ENCODE measurements at places on chromosomes 7 and 10.

- no peak for DNase-seq
Measured at GRCh38 chr7:158760936-158761335, 56.3 kb upstream of the NCAPG2 start.

- DNase-seq, result no peak
Measured at GRCh38 chr10:114051714-114052113, 8.0 kb downstream of the ADRB1 start.

DNA sequence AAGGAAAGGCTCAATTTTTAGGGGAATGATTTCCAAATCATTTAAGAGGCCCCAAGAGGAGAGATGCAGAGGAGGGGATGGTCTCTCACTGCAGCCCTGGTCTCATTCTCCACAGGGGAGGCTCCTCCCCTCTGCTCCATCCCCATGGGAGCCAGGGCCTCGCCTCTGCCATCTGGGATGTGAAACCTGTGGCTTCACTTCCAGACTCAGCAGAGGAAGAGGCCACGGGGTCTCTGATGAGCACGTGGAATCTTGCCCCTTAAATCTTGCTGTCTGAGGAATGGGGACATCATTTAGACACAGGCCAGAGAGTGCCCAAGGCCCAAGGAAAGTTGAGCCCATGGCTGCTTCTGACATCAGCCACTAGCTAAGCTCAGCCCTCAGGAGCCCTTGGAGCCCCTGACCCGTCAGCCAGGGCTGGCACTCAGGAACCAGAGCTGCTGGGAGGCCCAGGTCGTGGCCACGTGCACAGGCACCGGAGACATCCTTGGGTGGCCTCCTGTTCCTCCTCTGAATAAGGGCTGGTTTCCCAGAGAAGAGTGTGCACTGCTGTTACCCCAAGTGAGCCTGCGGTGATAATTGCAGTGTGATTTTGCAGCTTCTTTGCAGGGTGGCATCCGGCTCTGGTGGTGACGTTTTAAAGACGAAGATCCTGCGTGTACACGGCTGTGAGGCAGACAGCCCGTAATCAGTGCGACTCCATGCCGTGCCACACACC is 50.5 kb downstream of the VIPR2 start:
- DNase-seq, result no peak

GRCh38 chr10:112654794-112655193 is 207.8 kb downstream of the VTI1A start:
- DNase-seq, result no peak

DNA sequence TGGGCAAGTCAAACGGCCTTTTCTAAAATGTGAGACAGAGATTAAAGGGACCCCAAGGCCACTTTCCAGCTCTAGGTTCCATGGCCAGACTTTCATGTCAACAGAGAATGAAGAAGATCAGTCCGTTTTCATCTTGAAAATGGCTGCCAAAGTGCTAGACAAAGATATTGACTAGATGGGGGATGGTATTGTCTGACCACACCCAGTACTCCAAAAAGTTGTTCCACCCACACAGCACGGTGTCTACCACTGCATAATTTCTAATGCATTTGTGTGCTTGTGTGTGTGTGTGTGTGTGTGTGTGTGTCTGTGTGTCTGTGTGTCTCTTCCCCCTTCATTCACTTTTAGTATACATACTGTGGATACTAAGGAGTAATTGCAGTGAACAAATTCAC is 1.3 kb downstream of the COL1A2 start:
- peak; percentile 74 for DNase-seq

DNA sequence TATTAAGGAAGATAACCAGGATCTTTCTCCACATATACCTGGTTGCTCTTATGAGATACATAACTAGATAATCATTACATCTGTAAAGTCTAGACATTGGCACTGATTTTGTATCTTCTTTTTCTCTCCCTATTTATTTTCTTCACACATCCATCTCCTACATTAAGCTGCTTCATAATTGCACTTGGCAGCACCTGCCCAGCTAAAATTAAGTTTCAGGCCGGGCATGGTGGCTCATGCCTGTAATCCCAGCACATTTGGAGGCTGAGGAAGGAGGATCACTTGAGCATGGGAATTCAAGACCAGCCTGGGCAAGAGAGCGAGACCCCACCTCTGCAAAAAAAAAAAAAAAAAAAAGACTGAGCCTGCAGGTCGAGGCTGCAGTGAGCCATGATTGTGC is 22.3 kb upstream of the AKR1B1 start:
- no peak for DNase-seq

DNA sequence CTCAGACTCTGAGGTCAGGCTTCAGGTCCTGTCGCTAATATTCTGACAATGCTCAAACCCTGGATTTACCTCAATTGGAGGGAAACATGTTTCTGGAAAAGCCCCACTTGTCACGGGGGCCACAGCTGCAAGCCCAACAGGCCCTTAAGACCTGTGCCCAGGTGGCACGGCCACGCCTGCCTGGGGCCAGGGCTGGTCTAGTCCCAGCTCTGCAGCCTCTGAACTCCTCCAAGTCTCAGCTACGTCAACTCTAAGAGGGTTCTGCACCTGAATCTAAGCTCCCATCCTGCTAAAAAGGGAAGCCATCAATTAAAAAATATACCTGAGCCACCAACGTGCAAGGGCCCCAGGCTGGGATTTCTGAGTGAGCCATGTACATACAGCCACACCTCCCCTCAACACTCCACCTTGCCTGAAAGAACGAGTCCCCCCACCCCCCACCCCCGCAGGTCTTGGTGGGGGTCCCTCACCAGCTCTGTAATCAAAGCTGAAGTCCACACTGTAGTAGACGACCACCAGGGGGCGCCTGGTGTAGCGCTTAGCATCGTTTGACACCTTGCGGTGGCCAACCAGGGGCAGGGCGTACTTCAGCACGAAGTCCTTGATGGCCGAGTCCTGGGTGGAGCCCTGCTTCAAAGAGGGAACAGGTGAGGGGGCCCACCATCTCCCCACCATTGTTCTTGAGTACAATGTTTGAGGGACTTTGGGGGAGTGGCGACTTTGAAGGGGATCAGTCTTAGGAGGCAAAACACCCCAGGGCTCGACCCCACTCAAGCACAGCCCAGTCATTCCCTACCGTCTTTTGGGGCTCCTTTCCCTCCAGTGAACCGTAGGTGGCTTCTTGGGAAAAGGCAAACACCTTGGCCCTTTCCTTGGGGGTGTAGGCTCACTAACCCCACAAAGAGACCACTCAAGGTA is 22.6 kb downstream of the PDIA4 start:
- DNase-seq, result peak; percentile 55

- DNase-seq, result no peak
Measured at GRCh38 chr10:131587976-131588680, 276.6 kb upstream of the TCERG1L start.

GRCh38 chr10:88008866-88009470 is 145.5 kb downstream of the PTEN start:
- DNase-seq, result peak; percentile 52
